ENCODE measurements at places on chromosomes 2 and 18.

- no peak for DNase-seq
Measured at GRCh38 chr2:27134781-27135477, 493 bp upstream of the PREB start.

GRCh38 chr2:225602205-225602604, 202.7 kb downstream of the NYAP2 start:
- no peak for DNase-seq

DNA sequence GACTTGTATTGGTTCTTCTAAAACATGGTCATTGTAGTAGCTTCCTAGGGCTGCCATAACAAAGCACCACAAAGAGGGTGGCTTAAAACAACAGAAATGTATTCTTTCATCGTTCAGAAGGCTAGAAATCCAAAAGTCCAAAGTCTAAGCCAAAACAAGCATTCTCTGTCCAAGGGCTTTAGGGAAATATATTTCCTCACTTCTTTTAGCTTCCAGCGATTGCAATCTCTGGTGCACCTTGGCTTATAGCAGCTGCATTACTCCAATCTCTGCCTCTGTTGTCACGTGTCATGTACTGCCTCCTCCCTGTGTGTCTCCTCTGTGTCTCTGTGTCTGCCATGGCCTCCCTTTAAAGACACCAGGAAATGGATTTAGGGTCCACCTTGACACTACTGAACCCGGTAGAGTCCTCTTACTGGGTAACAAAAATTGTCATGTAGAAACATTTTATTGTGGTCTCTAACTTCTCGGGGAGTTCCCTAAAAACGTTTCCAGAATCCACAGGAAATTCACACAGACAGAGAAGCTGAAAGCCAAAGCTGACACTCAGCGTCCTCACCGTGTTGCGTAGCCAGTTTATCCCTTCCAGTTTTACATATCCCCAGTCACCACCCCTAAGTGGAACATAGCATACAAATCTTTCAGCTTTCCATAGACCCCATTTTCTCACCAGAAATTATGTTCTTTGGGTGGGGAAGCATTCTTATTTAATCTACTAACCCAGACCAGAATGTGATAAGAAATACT, 20.7 kb upstream of the TTN start:
- no peak for DNase-seq

DNA sequence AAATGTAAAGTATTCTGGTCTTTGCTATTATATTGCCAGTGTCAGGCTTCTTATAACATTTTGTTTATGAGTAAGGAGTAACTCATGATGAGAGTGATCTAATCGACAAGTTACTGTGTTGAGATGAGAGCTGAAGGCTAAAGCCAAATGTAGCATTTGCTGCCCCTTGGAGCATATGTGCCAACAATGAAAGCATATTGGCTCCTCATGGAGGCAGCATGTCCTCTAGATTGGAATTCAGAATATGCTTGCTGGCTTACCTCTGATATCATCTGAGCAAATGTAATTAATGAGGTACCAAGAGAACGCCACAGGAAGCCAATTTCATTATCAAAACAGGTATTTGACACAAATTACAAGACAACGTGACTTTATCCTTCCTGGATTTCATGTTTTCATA, 781.1 kb upstream of the FSHR start:
- no peak for DNase-seq

GRCh38 chr2:41966920-41967319, 80.9 kb upstream of the PKDCC start:
- no peak for DNase-seq

DNA sequence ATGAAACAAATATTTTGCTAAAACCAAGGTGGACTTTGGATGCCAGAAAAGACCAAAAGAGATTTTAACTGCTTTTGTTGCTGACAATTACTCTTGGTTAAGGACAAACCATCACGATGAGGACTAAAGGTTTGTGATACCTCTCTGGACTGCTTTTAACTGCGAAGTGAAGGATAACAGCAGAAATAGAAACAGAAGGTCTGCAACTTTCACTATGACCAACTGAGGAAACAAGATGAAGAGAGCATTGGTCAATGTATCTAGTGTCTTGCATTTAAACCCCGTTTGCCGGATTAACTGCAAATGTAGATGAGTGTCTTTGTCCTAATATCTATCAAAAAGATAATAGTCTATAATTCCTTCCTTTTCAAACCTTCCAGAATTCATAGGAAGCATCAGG, 541.7 kb downstream of the ERBB4 start:
- no peak for DNase-seq

GRCh38 chr18:29326214-29326613, 1149.3 kb upstream of the CDH2 start:
- no peak for DNase-seq

DNA sequence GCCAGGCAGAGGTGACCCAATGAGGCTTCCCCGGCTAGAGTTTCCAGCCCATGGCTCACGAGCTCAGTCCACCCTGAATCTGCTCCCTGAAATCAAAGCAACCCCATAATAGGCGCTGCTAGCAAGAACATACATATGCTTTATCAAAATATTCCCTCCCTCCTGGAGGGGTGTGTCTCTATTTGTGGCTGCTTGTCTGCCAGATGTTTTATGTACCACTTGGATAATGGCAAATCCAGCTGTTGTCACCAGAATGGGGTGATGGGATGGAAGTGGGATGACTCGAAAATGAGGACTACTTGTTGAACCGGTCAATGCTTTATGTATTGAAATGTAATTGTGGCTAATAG, 152.0 kb downstream of the GALNT14 start:
- no peak for DNase-seq

DNA sequence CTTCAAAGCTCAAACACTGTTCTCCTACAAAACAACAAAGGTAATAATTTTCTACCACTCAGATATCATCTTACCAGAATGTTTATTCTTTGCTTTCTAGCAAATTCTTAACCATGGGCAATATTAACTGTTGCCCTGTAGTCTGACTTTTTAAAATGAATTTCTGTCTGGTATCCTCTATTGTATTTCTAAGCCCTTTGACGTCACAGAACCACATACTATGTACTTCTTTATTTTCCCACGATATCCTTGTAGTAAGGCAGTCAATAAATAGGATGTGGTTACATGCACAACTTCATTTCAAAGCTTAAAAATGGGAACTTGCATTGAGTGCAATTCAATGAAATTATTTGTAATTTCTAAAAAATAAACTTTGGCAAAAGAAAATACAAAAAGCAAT, 58.7 kb downstream of the THADA start:
- no peak for DNase-seq

- DNase-seq: no peak
Measured at GRCh38 chr2:515441-516127, 161.6 kb downstream of the TMEM18 start.

DNA sequence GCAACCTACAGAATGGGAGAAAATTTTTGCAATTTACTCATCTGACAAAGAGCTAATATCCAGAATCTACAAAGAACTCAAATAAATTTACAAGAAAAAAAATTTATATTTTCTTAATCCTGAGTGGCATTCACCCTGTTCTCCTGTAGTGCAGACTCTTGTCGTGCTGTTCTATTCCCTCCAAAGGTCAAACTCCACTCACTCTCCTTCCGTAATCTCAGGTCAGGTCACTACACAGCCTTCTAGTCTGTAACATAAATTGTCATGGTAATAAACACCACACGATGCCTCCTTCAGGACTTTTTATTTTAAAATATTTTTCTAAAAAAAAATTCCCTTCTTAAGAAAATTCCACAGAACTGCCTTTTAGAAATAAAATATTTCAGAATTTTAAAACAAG, 417.9 kb upstream of the GCFC2 start:
- DNase-seq: no peak

GRCh38 chr2:105592288-105592687, 152.4 kb upstream of the NCK2 start:
- DNase-seq: no peak

DNA sequence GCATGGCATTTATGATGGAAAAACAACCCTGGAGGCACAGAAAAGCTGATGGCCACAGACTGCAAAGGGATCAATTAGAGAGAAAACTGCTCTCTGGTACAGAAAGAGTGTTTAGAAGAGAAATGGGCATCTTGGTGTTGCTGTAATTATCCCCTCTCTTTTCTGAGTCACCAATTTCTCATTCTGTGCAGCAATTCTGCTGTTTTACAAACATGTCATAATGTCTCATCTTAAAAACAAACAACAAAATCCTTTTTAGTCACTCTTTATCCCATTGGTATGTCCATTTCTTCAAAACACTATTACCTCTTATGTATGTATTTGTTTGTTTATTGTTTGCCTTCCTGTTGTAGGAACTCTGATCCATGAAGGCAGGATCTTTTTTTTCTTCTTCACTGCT, 73.9 kb upstream of the HK2 start:
- DNase-seq: no peak

DNA sequence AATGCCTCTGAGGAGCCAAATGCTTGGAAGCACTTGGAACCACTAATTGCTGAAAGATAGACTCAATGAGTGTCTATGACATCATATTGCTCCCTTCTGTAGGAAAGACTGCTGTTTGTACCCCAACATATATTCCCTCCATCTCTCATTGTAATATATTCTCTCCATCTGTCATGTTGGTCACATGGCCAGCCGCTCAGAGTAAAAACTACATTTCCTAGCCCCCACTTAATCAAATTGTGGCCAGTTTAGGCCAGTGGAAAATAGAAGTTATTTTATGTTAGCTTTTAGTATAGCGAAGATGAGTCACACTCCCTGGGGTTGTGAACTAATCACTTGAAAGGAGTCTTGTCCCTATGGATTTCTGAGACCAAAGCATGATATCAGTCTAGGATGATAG, 160.2 kb downstream of the HNMT start:
- DNase-seq: no peak
